ENCODE measurements at places on chromosomes 3 and 15. TPM values are rescaled to one million over a fixed set of nuclear protein-coding genes. Genes with fewer than 3 reads are reported as not detected.

The CCR3 gene
- not detected for total RNA-seq

The TNK2 gene
- 27.4 TPM for total RNA-seq

The RTP1 gene
- total RNA-seq = not detected

The CELF6 gene
- total RNA-seq = 0.23 TPM

The MNS1 gene
- total RNA-seq = 3.0 TPM

The TM4SF4 gene
- 30.7 TPM for total RNA-seq

The CALML4 gene
- total RNA-seq = 7.8 TPM

The SNRPN gene
- 102 TPM for total RNA-seq

The FOXL2NB gene
- total RNA-seq = 1.0 TPM

The CACNA2D3 gene
- total RNA-seq = 0.15 TPM

The PROS1 gene
- 10.8 TPM for total RNA-seq

The ZMAT3 gene
- 6.0 TPM for total RNA-seq

The TMEM207 gene
- not detected for total RNA-seq

The ATP8B4 gene
- total RNA-seq = 1.0 TPM

The BLM gene
- 12.9 TPM for total RNA-seq

The PLA2G4E gene
- not detected for total RNA-seq

The RFC4 gene
- total RNA-seq = 61.9 TPM

The ITGA11 gene
- total RNA-seq = 4.3 TPM

The GOLGA6D gene
- not detected for total RNA-seq

The VPS39 gene
- total RNA-seq = 14.3 TPM

The GOLGA8H gene
- total RNA-seq = 2.4 TPM

The SLC22A13 gene
- total RNA-seq = not detected

The C2CD4A gene
- 0.17 TPM for total RNA-seq

The PLA2G4D gene
- not detected for total RNA-seq

The FBXL22 gene
- 0.30 TPM for total RNA-seq

The OCA2 gene
- total RNA-seq = 0.28 TPM

The SLC9C1 gene
- total RNA-seq = not detected

The CYP1A2 gene
- total RNA-seq = not detected

The AP3B2 gene
- 0.68 TPM for total RNA-seq

The SSUH2 gene
- 0.60 TPM for total RNA-seq

The NOX5 gene
- 0.24 TPM for total RNA-seq

The TTBK2 gene
- total RNA-seq = 1.3 TPM

The ZIC4 gene
- not detected for total RNA-seq

The SPINK8 gene
- total RNA-seq = not detected

The FOXB1 gene
- total RNA-seq = not detected

The CCR2 gene
- not detected for total RNA-seq

The ASTE1 gene
- total RNA-seq = 5.6 TPM

The FES gene
- total RNA-seq = 0.58 TPM

The CFAP20DC gene
- 1.9 TPM for total RNA-seq

The SAMD7 gene
- not detected for total RNA-seq

Measured in A549 treated with AZD2906 at 1 μM for 4 hours (cell line).